ENCODE measurements at places on chromosomes 1 and 21. TPM values are rescaled to one million over a fixed set of nuclear protein-coding genes. Genes with fewer than 3 reads are reported as not detected.

The RUNX3 gene
- not detected for total RNA-seq

The HTR1D gene
- not detected for total RNA-seq

The HES4 gene
- 4.9 TPM for total RNA-seq

The FCAMR gene
- total RNA-seq: not detected

The NUP210L gene
- total RNA-seq: not detected

The CYP4A11 gene
- not detected for total RNA-seq

The HSPA13 gene
- total RNA-seq: 20.0 TPM

The WNT3A gene
- total RNA-seq: not detected

The HES5 gene
- not detected for total RNA-seq

The FMO2 gene
- total RNA-seq: 98.5 TPM

The GNAT2 gene
- 0.68 TPM for total RNA-seq

The AIRE gene
- total RNA-seq: not detected

The LGR6 gene
- not detected for total RNA-seq
